ENCODE measurements at places on chromosomes 1 and 21.

DNA sequence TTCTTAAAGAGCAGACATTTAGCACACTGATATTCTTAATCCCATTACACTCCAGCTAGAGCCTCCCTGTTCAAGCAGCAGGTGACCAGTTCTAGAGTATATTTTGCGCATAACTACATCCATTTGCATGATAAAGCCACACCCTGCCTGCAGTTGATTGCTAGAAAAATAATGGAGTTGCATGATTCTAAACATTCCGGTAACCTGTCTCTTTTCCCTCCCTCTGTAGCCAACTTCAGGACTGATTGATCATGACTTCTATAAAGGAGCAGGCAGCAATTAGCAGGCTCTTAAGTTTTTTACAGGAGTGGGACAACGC, 14.9 kb downstream of the ARMH1 start:
- DNase-seq: no peak

- no peak for DNase-seq
Measured at GRCh38 chr1:149846593-149847466, 52.5 kb upstream of the BOLA1 start.

- DNase-seq: no peak
Measured at GRCh38 chr1:111446546-111446945, 2.5 kb downstream of the WDR77 start.

DNA sequence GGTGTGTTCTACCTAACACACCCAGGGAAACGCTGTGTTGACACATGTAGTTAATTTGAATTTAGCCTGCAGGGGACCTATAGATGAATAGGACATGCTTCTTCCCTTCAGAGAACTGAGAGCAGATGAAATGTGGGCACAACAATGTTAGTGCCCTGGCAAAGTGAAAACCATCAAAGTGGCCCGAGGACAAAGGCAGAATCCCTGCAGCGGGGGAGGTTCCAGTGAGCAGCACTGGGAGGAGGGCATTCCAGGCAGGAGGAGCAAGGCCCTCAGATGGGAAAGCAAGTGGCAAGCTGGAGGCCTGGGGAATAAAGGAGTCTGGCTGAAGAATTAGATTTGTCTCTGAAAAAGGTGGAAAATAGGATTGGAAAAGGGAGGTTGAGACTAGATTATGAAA, 37.2 kb downstream of the C1orf94 start:
- no peak for DNase-seq

DNA sequence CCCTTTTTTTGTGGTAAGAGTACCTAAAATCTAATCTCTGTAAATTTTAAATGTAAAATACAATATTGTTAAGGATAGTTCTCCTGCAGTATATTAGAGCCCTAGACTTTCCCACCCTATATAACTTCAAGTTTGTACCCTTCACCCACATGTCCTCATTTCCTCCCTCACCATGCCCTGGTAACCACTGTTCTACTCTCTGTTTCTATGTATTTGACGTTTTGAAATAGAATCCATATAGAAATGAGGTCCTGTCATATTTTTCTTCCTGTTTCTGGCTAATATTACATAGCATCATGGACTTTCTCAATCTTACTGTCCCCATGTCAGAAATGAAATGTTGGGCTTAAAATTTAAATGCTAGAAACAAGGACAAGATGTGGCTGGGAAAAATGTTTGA, 24.8 kb downstream of the GBP7 start:
- no peak for DNase-seq

DNA sequence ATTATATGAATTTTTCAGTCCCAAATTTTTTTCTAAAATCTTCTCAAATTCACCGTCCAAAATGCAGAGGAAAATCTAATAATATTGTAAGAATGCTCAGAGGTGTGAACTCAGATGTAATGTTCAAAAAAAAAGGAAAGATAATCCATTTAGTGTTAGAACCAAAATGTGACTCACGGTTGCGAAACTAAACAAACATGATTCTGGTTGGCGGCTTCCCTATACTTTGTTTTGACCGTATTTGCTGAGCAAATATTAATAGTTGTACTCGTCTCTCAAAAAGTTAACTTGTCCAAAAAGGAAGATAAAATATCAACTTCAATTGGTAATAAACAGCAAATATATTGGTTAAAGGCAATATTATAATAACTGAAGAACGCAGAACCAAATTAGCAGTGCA, 34.4 kb downstream of the ZSWIM5 start:
- DNase-seq: no peak

DNA sequence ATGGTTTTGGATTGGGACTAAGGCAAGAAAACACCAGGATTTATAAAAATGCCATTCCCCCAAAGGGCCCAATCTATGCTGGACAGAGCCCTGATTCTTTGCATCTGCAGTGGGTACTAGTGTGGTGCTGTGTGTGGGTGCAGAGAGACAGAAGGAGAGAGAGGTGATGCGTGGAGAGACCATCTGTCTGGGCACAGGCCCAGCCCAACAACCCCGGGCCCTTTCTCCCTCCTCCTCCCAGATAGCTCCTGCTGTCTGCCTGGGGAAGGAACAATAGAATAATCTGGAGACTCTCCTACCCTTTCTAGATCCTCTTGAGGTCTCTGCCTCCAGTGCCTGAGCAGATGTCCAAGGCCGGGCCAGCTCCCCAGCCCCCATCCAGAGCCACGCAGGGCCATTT, 15.1 kb downstream of the KIAA1614 start:
- no peak for DNase-seq

GRCh38 chr1:154970631-154971340, at the start of gene SHC1:
Gene SHC1 (minus strand): TSS chr1:154970747. CDS start chr1:154970526, 221 bp downstream.
- peak; percentile 49 for DNase-seq
